ENCODE measurements at places on chromosomes 5 and 9.

- H3K4me1 ChIP-seq: peaks cover 4% of the 10 kb centered on the region
- H3K36me3 ChIP-seq: no peaks in the 10 kb centered on the region
- H3K27ac ChIP-seq: no peak overlapping the region
- H3K4me3 ChIP-seq: no peak overlapping the region
- no peak for DNase-seq
Measured at GRCh38 chr5:168295574-168296201, 4.2 kb downstream of the WWC1 start.

DNA sequence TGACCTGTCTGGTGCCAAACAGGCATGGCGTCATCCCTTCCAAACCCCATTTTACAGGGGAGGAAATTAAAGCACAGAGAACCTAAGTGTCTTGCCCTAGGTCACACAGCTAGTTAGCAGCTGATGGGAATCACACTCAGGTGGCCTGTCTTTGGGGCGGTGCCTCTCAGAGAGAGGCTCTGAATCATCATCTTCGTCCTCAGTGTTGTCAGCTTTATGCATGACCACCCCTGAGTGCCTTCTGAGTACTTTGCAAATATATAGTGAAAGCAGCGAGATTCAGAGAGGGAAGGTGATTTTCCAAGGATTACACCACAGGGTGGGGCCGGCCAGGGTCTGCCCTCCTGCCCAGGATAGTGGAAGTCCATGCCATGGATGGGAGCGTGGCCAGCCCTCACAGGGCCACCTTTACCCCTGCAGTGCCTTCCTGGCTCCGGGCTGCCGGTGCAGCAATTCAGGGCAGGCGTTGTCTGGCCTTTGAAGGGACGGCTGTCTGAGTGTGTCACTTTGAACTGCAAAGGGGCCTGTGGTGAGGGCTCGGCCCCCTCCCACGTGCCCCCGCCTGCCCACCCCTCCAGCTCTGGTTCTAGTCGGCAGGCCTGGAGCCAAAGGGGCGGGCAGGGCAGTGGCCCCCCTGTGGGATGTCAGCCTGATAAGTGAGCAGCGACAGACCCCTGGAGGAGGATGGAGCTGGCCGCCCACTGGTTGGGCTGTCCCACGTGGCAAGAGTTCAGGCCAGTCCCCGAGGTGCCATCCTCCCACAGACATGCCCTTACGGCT lies 16.9 kb downstream of the LMX1B start:
- no peak overlapping the region for H3K27ac ChIP-seq
- H3K4me1 ChIP-seq: peaks cover 15% of the 10 kb centered on the region
- no peak for DNase-seq

DNA sequence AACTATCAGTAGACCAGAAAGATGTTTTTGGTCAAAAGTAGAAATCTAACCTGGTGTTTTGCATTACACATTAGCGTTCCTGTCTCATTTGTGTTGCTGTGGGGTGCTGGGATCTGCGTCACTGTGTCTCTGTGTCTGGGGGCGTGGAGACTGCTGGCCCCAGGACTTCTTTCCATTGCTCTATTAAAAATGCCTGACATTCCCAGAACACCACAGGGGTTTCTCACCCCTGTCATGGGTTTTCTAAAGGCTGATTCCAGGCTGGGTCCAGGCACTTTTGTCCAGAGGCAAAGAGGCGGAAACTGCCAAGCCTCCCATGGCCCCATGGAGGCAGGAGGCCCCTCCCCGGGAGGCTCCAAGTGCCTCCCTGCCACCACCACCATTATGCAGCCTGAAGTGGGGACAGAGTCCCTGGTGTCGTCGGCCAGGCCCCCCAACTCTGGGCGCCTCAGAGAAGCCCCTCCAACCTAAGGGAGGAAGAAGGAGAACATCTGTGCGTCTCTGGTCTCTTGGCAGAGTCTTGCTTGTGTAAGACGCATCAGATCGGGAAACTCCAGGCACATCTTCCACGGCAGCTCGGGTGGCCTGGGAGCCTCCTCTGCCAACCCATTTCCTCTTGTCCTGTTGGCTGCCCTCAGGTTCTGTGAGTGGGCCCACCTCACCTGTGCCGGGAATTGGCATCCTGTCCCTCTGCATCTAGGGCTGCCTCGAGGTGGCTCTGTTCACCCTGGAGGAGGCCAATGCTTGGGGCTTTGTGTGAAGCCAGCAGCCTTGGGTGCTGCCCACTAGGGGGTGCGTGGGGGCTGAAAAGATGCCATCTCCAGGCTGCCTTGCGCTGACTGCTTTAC lies 13.8 kb upstream of the PLEKHG4B start:
- no peaks in the 10 kb centered on the region for H3K4me1 ChIP-seq
- no peak overlapping the region for H3K27ac ChIP-seq
- peaks cover 27% of the 10 kb centered on the region for H3K27me3 ChIP-seq
- no peak for DNase-seq
- H3K36me3 ChIP-seq: peaks cover 4% of the 10 kb centered on the region

GRCh38 chr9:119095072-119095471 lies 274.2 kb downstream of the BRINP1 start:
- H3K36me3 ChIP-seq: no peaks in the 10 kb centered on the region
- no peaks in the 10 kb centered on the region for H3K27me3 ChIP-seq
- peaks cover 2% of the 10 kb centered on the region for H3K4me1 ChIP-seq
- H3K4me3 ChIP-seq: no peak overlapping the region
- DNase-seq: no peak
- H3K27ac ChIP-seq: no peak overlapping the region

DNA sequence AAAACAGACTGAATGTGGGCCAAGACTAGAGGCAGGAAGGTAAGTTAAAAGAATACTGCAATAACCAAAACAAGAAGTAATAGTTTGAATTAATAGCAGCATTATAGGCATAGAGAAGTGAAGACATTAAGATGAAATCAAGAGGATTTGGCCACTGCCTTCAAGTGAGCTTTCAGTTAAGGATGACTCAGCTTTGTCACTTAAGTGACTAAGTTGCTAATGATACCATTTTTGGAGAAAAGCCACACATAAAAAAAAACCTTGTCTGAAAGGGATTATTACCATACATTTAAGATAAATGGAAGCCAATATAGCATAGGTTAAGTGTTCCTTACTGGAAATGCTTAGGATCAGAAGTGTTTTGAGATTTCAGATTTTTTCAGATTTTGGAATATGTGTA lies 57.0 kb downstream of the ECPAS start:
- H3K36me3 ChIP-seq: peaks cover 45% of the 10 kb centered on the region
- no peak for DNase-seq
- no peaks in the 10 kb centered on the region for H3K4me1 ChIP-seq
- H3K27me3 ChIP-seq: no peaks in the 10 kb centered on the region
- H3K4me3 ChIP-seq: no peak overlapping the region

GRCh38 chr9:129394061-129394885 lies 216.2 kb upstream of the IER5L start:
- no peaks in the 10 kb centered on the region for H3K4me1 ChIP-seq
- DNase-seq: no peak
- H3K4me3 ChIP-seq: no peak overlapping the region
- H3K27me3 ChIP-seq: no peaks in the 10 kb centered on the region
- H3K36me3 ChIP-seq: no peaks in the 10 kb centered on the region

DNA sequence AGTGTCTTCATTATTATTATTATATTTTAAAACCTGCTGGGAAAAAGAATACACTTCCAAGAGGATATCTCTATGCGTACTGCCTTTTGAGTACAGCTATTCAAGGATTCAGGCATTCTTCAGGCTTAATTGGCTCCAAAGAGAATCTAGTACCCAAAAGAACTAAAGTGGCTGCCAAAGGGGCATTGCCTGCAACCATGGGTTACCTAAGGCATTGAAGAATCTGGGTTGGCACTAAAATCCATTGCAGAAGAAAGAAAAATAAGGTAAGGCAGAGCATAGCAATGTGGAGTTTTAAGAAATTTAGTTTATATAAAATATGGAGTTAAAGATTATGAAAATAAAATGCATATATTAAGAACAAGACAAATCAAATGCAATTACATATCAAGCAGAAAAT lies 223.5 kb downstream of the TMEM161B start:
- no peaks in the 10 kb centered on the region for H3K36me3 ChIP-seq
- no peak overlapping the region for H3K4me3 ChIP-seq
- no peaks in the 10 kb centered on the region for H3K4me1 ChIP-seq
- H3K27me3 ChIP-seq: peaks cover under 1% of the 10 kb centered on the region
- DNase-seq: no peak

GRCh38 chr5:158450751-158451171 lies 591.8 kb upstream of the CLINT1 start:
- peaks cover 2% of the 10 kb centered on the region for H3K36me3 ChIP-seq
- peaks cover 2% of the 10 kb centered on the region for H3K27me3 ChIP-seq
- peaks cover 2% of the 10 kb centered on the region for H3K4me1 ChIP-seq
- no peak overlapping the region for H3K4me3 ChIP-seq
- no peak overlapping the region for H3K27ac ChIP-seq

GRCh38 chr5:65394087-65394486 lies 87.6 kb downstream of the ADAMTS6 start:
- no peaks in the 10 kb centered on the region for H3K4me1 ChIP-seq
- no peaks in the 10 kb centered on the region for H3K27me3 ChIP-seq
- H3K4me3 ChIP-seq: no peak overlapping the region
- no peaks in the 10 kb centered on the region for H3K36me3 ChIP-seq
- no peak overlapping the region for H3K27ac ChIP-seq
- no peak for DNase-seq

- no peak for DNase-seq
- H3K36me3 ChIP-seq: peaks cover 38% of the 10 kb centered on the region
- peak overlapping the region; percentile 80 for H3K27ac ChIP-seq
- H3K4me3 ChIP-seq: no peak overlapping the region
Measured at GRCh38 chr9:131585375-131585774, 40.1 kb downstream of the PRRT1B start.

- no peak overlapping the region for H3K27ac ChIP-seq
- H3K4me1 ChIP-seq: no peaks in the 10 kb centered on the region
- no peak for DNase-seq
- H3K27me3 ChIP-seq: peaks cover 2% of the 10 kb centered on the region
- H3K4me3 ChIP-seq: no peak overlapping the region
Measured at GRCh38 chr5:126054577-126055347, 368.4 kb upstream of the GRAMD2B start.

DNA sequence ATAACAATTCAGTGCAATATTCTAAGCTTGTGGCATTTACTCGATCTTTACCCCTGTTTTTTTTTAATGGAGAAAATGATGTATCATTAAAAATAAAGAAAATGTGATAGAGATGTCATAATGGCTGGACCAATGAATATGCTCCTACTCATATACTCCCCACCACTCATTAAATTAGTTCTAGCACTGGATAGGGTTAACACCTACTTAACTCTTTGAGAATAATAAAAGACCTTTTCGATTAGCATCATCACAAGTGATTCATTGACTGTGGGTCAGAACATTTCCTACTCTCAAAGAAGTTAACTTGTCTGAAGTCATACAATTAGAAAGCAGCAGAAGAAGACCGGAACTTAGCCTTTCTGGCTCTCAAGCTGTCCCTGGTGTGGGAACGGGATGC lies 31.6 kb upstream of the RANBP6 start:
- no peak for DNase-seq
- peaks cover 2% of the 10 kb centered on the region for H3K36me3 ChIP-seq
- H3K27ac ChIP-seq: no peak overlapping the region
- H3K4me1 ChIP-seq: peaks cover 14% of the 10 kb centered on the region
- H3K4me3 ChIP-seq: no peak overlapping the region

- H3K27me3 ChIP-seq: no peaks in the 10 kb centered on the region
- no peak overlapping the region for H3K27ac ChIP-seq
- H3K4me1 ChIP-seq: no peaks in the 10 kb centered on the region
- peaks cover 5% of the 10 kb centered on the region for H3K36me3 ChIP-seq
- no peak for DNase-seq
Measured at GRCh38 chr5:83162601-83163000, 85.3 kb downstream of the XRCC4 start.

- peaks cover 11% of the 10 kb centered on the region for H3K27me3 ChIP-seq
- H3K27ac ChIP-seq: no peak overlapping the region
- no peak overlapping the region for H3K4me3 ChIP-seq
- no peak for DNase-seq
- H3K36me3 ChIP-seq: peaks cover 5% of the 10 kb centered on the region
Measured at GRCh38 chr5:936149-937144, 43.8 kb downstream of the TRIP13 start.

- no peaks in the 10 kb centered on the region for H3K4me1 ChIP-seq
- DNase-seq: no peak
- no peak overlapping the region for H3K4me3 ChIP-seq
- H3K36me3 ChIP-seq: no peaks in the 10 kb centered on the region
- H3K27ac ChIP-seq: no peak overlapping the region
- H3K27me3 ChIP-seq: no peaks in the 10 kb centered on the region
Measured at GRCh38 chr5:144335561-144335960, 164.9 kb downstream of the KCTD16 start.

GRCh38 chr5:83955916-83956315 lies 235.3 kb upstream of the HAPLN1 start:
- H3K27ac ChIP-seq: no peak overlapping the region
- H3K4me3 ChIP-seq: no peak overlapping the region
- no peaks in the 10 kb centered on the region for H3K36me3 ChIP-seq

- H3K27me3 ChIP-seq: peaks cover 19% of the 10 kb centered on the region
- H3K36me3 ChIP-seq: no peaks in the 10 kb centered on the region
- no peak for DNase-seq
- H3K4me1 ChIP-seq: no peaks in the 10 kb centered on the region
- H3K27ac ChIP-seq: no peak overlapping the region
Measured at GRCh38 chr9:95409650-95410426, 92.3 kb upstream of the FANCC start.

DNA sequence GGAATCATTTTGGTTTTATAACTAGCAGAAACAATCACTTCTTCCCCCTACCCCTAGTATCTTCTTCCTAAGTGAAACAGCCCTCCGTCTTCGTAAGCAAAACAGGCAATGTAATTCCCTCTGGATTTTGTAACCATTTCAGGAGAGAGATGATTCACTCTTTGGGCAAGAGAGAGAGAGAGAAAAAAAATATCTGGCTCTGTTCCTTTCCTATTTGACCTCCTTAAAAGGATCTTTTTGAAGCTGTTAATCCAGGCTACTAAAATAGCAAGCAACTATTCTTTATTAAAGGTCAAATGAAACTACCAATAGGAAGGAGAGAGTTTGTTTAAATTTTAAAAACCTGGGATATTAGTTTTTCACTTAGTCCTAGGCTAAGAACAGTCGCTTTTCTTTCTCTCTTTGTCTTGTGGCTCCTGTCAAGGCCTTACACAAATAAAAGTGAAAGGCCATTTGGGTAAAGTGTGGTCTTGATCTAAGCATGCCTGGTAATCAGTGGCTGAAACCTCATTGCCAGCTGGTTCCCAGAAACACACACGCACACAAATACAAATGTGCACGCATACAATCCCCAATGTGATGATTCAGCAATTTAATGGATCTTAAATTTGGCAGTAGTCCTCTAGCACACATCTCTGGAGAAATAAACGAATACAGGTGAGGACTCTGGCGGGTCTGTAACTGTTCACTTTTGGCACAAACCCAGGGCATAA lies 70.2 kb downstream of the PRUNE2 start:
- H3K4me3 ChIP-seq: no peak overlapping the region
- H3K27ac ChIP-seq: no peak overlapping the region
- DNase-seq: no peak
- peaks cover 1% of the 10 kb centered on the region for H3K27me3 ChIP-seq
- no peaks in the 10 kb centered on the region for H3K36me3 ChIP-seq

GRCh38 chr5:122300374-122300773 lies 11.7 kb upstream of the SNCAIP start:
- H3K4me1 ChIP-seq: no peaks in the 10 kb centered on the region
- DNase-seq: no peak
- peaks cover 6% of the 10 kb centered on the region for H3K27me3 ChIP-seq
- no peak overlapping the region for H3K4me3 ChIP-seq
- H3K36me3 ChIP-seq: no peaks in the 10 kb centered on the region
